GM13976 (cell line): ENCODE measurements at places on chromosomes 6 and 20.

DNA sequence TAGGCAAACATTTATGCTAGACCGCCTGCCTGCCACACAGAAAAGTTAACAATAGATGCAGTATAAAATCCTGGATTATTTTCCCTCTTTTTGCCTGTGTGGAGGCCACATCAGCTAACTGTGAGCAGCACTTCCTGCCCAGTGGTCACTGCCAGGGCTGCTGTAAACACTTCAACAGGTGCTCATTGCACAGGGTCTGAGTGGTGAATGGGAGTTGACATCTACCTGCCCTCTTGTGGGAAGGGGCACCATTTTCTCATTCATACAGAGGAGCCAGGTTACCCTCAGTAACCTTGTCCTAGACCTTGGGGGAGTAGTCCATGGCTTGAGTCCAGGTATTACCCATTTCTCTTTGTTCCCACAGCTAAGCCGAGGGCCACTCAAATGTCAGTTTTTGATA, 235.3 kb downstream of the TMEM242 start:
- DNase-seq, result no peak

- DNase-seq, result no peak
Measured at GRCh38 chr6:48087448-48087847, 23.5 kb downstream of the PTCHD4 start.

- peak; percentile 49 for DNase-seq
Measured at GRCh38 chr6:32941214-32941768, 463 bp upstream of the HLA-DMB start.

- DNase-seq, result no peak
Measured at GRCh38 chr20:20455926-20456325, 88.0 kb downstream of the INSM1 start.

DNA sequence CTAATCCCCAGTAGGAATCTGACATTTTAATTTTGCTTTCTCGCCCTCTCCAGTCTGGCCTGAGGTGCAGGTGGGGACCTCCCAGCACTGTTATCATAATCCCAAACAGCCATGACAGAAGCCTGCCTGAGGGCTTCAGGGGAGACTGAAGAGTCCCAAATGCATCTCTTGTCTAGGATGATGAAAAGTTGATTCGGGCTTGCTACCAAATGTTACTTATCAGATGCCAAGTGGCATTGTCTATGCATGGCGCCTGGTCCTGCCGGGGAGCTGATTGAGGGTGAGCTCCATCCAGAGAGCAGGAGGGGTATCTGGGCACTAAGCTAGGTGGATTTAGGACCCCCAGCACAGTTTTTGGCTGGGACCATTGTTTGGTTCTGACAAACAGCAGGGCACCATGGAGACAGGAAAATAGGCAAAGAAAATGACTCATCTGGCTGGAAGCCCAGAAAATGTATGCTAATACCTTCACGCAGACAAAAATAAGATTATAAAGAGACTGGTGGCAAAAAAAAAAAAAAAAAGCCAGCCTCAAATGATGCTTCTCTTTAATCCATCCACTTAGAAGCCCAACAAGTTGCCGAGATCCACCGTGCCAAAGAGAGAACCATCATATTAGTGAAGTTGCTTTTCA, 513.7 kb upstream of the SULF2 start:
- DNase-seq, result no peak

DNA sequence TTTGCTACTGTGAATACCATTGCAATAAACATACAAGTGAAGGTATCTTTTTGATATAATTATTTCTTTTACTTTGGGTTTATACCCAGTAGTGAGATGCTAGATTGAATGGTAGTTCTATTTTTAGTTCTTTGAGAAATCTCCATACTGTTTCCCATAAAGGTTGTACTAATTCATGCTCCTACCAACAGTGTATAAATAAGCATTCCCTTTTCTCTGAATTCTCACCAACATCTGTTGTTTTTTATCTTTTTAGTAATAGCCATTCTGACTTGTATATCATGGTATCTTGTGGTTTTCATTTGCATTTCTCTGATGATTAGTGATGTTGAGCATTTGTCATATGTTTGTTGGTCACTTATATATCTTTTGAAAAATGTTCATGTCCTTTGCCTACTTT, 183.6 kb upstream of the LRFN2 start:
- DNase-seq, result no peak

DNA sequence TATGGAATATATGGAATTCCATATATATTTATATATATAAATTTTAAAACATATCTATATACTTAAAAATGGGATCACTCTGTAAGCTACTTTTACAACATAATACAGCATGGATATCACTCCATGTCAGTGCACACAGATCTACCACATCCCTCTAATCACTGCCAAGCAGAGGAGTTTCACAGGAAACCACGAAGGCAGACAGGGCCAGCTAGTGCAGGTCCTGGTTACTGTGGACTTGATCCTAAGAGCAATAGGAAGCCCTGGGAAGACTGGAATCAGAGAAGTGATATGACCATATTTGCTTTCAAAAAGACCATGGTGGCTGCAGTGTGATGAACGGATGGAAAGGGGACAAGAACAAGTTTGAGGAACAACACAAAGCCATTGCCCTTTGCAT, 40.0 kb upstream of the NRN1 start:
- no peak for DNase-seq

DNA sequence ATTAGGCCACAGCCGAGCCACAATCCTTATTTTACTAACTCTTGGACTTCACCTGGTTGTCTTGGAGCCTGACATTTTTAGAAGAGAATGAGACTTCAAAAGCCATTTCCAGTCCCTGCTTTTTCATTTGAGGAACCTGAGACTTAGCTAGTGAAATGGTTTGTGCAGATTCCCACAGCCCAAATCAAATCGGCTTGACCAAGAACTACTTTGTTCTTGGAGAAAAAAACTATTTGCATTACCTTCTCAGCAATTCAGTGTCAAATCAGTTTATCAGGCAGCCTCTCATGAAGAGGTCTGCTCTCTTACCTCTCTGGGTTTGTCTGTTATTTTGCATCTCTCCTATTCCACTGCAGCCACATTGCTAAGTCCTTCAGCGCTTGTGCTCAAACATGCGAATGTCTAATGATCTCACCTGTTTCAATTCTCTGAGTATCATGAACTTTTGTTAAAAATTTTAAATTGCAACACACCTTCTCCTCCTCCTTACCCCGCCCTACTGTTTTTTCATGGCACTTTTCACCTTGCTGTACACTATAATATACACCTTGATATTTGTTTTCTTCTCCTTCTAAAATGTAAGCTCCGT, 573 bp upstream of the IFNGR1 start:
- DNase-seq, result no peak

- DNase-seq, result peak; percentile 65
Measured at GRCh38 chr20:8601542-8601912, 467.4 kb upstream of the PLCB4 start.

GRCh38 chr6:143348531-143348930, 102.0 kb downstream of the ADAT2 start:
- no peak for DNase-seq

- no peak for DNase-seq
Measured at GRCh38 chr20:57215826-57216471, 50.5 kb downstream of the BMP7 start.

DNA sequence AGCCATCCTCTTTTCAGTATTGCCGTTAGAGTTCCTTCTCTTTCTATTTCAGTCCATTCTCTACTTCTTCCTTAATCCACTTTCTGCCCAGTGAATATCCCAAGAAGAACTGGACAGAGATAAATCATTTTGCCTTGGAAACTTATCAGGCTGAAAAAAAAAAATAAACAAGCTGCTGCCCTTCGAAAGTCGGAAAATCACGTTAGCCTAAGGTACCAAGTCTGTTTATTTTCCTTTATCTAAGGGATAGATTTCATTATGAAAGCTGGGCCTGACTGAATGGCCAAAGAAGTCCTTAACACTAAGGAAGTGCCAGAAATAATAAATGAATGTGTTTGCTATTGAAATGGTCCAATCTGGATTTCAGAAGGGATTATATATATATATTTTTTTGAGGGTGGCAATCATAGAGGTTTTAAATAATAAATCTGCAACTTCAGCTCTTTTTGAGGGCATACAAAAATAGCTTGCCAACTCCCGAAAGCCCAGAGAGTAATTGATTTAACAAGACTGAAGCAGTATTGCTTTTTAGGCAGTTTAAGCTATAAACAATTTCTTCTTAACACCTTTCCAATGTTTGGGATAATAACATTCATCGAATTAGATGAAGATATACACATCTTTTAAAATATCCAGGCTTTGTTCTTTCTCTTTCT, 127.0 kb upstream of the STMND1 start:
- DNase-seq, result no peak

- no peak for DNase-seq
Measured at GRCh38 chr20:10469599-10469998, 34.5 kb downstream of the SLX4IP start.

DNA sequence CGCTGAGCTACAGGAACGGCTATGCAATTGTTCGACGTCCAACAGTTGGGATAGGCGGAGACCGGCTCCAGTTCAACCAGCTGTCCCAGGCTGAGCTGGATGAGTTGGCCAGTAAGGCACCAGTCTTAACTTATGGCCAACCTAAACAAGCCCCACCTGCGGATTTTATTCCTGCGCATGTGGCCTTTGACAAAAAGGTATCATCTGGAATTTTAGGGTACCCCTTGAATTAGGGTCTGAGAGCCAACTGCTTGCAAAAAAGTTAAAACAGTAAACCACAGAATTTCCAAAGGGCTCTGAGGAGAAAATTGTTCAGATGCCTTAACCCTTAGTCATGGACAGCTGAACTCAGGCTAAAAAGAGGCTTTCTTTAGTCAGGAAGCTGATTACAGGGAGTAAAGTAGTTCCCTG, 3.8 kb downstream of the EFHC1 start:
- no peak for DNase-seq

- no peak for DNase-seq
Measured at GRCh38 chr6:82419859-82420258, 56.2 kb downstream of the TPBG start.

DNA sequence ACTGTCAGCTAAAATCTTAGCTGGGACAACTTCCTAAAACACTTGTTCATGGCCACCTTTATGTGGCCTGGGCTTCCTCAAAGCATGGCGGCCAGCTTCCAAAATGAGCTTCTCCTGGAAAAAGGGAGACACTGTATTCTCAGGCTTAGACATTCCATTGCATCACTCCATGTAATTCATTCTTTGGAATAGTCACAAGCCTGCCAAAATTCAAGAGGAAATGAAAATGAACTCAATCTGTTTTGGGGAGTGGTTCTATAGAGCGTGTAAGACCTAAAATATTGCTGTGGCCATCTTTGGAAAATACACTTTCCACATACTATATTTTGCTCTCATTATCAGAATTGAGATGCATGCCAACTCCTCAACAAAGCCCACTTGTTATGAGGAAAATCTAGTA, 687.0 kb downstream of the KIF16B start:
- DNase-seq, result no peak

GRCh38 chr6:20868397-20869096, 334.3 kb downstream of the CDKAL1 start:
- DNase-seq, result no peak

DNA sequence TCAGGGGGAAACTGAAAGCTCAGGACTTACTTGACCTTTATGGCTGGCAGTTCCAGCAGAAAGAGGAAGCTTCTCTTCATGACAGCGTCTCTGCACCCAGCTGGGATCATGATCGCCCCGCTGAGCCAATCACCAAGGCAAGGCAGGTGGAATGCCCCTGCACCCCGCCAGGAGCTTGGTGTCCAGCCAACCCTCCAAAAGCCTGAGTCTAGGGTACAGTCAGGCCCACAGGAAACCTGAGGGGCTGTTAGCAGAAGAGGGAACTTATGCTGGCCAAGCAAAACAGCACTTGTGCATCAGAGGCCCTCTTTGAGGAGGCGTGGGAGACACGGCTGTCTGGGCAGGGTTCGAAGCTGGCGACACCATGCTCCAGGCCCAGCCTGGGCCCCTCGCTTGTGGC, 188.3 kb upstream of the GMDS start:
- no peak for DNase-seq

GRCh38 chr20:18252597-18253451, 35.5 kb upstream of the ZNF133 start:
- DNase-seq, result no peak

DNA sequence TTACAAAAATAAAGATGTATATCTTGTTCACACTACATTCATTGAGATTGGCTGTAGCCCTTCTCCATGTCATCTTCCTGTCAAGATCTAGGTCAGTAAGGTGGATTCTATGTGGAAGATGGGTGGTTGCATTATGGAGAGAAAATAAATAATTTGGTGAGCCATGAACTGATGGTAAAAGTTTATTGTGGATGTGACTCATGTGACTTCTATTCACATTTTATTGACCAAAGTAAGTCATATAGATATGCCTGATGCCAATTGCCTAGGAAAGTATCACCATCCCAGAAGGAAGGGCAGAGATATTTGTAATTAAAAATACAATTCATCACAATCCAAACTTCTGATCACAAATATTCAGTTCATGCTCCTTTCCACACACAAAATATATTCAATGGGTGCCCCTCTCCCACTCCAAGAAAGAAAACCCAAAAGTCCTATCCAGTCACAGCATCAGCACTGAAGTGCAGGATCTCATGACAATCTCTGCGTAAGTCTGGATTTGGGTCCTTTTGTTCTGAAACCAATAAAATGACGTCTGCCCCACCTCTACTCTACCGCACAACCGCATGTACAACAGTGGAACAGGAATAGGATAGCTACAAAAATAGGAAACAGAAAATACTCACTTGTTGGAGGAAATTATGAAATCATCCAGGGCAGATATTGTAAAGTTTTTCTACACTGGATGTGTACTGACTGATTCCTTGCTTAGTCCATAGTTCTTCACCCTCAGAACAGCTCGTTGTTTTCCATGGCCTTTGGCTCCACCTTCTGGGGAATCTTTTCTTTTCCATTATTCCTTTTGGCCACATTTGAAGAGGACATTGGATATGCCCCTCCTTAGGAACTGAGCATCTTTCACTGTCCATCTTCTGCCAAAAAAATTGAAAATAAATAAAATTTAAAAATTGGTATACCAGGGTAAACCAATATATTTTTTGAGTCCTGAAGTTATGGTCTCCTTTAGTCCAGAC, 16.1 kb upstream of the SLC17A3 start:
- DNase-seq, result no peak

DNA sequence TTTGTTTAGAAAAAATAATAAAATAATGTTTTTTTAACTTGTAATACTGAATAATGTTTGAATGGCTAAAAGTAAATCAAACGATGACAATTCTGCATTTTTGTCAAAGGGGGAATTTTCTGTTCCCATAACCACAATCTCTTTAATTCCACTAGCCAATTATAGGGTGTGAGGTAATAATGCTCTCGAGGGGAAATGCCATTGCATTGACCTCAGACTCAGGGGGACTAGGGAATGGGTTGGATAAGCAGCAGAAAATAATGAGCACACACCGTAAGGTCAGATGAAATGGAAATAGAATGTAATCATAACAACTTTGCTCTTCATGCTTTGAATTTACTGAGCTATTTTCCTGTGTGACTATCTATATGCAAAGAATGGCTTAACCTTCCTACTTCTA, 584.7 kb downstream of the RFPL4B start:
- DNase-seq, result no peak

GRCh38 chr6:72446430-72446829, 175.4 kb upstream of the KCNQ5 start:
- DNase-seq, result no peak
